Caudate nucleus (tissue), 63 donors: ENCODE measurements at places on chromosomes 5 and 9.

DNA sequence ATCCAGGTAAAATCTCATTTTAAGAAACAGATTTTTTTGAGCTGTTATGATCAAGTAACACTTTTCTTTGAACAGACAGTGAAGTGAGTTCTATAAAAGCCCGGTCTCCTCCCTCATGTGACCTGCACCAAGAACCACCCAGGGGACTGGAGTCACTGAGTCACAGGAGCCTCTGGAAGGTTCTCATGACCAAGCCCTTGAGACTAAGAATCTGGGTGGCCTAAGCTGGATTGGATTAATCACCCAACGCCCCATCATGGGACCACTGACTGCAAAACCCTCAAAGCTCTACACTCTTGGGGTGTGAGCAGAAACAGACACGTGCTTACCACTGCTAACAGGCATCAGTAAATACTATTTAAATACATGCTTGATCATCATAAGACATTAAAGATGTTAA, 48.4 kb downstream of the SECISBP2 start:
- DNase-seq = no peak

GRCh38 chr5:132826424-132827082, 3.9 kb downstream of the SHROOM1 start:
- no peak for DNase-seq

DNA sequence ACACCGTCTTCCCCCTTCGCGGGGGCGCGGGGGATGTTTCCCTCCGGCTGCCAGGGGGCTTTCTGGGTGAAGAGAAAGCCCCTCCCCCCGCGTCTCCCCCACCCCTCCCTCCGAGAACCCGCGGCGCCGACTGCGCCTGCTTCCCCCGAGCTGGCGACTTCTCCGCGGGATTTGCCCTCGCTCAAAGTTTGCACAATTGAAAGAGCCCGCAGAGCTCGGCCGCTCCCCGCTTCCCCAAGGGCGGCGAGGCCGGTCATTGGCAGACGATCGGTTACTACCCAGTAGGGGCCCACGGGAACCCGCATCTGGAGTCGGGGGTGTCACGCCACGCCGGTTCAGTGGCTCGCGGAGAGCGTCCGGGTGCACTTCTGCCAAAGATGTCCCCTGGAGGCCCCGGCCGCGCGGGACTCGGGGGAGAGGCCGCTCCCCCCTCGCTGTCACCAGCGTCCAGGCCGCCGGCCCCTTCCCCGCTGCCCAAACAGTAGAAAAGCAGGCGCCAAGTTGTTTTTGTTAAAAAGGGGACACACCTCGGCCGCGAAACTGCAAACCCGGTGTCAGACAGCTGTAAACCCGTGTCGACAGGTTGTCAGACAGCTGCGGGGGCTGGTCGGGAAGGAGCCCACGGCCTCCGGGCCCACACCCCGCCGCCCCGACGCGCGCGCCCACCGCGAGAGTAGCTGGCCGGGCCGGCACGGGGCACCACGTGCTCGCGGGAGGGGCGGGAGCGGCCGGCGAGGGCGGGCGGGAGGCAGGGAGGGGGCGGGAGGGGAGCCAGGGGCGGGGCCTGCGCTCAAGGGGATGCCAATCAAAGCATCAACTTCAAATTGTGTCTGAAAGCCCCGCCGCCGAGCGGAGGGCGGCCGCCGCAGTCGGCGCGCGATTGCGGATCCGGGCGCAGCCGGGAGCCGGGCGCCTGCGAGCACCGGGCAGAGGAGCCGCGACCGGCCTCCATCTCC, at the start of gene IRX1:
TSS of gene IRX1 (plus strand) at position 827 of the 956 bp plus-strand sequence. CDS start 274 bp downstream, outside the sequence.
- DNase-seq = no peak

DNA sequence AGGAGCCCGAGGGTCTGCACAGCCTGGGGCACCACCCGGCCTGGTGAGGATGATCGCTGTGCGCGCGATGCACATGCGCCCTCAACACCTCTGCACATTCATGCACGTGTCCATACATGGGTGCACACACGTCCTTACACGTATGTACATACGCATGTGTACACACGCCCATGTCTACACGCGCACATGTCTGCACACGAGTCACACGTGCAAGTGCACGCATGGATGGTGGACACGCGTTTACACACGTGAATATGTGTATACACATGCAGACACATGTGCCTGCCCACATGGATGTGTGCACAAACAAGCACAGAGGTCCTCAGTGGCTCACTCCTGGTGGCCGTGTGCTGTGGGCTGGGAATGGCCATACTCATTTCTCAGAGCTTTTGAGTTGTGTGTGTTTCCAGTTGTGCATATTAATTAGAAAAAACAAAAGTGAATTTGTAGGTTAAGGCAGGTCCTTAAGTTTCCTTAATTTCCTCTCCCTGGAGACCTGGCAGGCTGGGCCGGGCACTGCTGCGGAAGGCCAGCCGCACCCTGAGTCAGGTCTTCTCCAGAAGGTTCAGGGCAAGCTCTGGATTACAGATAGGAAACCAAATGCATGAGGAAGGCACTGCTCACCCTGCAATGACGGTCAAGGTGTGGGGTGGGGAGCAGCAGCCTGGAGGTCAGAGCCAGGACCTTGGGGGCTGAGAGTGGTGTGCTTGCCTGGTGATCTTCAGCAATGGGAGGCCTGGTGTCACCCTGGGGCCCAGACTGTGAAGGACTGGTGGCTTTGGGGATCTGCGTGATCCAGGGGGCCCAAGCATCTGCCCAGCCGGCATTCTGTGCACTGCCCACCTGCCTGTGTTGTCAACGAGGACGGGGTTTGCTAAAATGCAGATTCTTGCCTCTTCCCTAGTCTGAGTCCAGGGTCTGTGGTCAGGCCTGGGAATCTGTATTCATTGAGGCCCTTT, 1.3 kb upstream of the RNU6ATAC start:
- no peak for DNase-seq

DNA sequence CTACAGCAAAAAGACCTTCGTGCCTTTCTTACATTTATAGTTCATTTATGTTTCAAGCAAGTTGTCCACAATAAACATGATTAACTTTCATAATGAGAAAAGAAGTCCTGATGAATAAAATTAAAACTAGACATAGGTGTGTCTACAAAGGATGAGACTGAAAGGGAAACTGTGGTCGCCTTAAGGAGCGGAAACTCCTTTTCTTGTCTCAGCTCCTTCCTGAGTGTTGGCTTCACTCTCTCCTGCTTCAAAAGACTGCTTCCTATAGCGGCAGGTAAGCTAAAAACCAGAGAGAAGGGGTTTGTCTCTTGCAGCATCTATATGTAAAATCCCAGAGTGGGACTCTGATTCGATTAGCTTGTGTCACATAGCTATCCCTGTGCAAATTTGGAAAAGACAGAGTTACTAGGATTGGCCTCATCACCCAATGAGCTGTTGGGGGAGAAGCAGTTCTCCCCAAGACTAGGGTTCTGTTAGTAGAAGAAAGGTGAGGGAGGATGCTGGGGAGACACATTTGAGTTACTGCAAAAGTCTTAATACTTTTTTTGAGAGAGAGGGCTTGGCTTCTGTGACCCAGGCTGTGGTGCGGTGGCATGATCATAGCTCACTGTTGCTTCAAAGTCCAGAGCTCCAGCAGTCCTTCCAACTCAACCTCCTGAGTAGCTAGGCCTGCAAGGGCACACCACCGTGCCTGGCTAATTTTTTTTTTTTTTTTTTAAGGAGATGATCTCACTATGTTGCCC, 16.8 kb upstream of the CTSL start:
- no peak for DNase-seq

- no peak for DNase-seq
Observed at GRCh38 chr9:124415852-124416484, 726 bp upstream of the PSMB7 start.
